ENCODE measurements at places on chromosomes 12 and 14.

DNA sequence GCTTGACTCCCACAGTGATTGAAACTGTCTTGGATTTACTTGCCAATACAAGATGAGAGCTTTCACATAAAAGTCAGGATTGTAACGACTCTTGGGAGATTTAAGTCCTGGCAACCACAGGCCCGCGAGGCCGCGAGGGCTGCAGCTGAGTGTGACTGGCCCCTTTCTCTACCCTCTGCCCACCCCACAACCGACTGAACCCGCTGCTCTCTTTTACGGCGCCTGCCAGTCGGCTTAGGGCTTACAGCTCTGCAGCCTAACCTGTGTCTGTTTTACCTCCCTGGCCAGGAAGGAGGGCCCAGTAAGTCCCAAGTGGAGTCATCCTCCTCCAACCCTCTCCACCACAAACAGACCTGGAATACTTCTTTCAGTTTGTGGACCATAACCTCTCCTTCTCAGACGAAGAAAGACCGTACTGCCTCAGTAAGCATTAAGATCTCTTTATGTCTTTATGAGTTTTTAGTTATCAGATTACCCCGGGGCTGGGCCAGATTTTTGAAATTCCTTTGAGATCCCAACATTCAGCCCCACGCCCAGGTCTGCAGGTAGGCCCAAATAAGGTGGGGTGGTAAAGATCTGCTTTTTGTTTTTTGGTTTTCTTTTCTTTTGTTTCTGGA is 12.6 kb upstream of the TIGAR start:
- no peak for DNase-seq

GRCh38 chr12:15728118-15728598 is 61.0 kb downstream of the EPS8 start:
- peak; percentile 24 for DNase-seq

DNA sequence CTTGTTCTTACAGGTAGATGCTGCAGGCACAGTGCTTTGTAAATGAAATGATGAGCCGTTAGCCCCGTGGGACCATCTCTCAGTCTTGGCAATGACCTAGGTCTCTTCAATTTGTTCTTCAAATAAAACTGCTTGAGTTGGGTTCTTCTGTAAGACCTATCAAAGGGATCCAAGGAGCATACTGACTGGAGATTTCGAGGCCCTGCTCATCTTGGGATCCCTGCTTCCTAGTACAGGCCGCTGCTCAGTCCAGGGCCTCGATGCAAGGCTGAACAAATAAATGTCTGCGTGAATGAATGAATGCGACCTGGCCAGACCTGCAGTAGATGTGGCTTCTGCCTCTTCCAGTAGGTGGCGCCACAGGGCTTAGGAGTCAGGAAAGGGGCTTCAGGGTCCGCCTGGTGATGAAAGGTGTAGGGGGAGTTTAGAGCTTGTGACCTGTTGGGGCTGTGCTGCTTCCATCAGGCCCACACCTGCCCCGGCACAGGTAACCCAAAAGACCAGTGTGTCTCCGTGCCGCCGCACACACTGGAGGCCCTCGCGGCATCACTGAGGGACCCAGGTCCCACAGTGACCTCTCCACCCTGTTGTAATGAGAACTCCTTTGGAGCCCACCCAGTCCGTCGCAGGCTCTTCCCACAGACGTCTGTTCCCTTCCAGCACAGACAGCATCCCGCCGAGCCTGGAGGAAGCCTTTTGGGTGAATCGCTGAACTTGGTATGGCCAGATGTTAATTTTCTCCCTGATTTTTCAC is 4.4 kb downstream of the CACNA1C start:
- peak; percentile 59 for DNase-seq

GRCh38 chr12:6494258-6494743 is 399 bp downstream of the NCAPD2 start:
- no peak for DNase-seq

DNA sequence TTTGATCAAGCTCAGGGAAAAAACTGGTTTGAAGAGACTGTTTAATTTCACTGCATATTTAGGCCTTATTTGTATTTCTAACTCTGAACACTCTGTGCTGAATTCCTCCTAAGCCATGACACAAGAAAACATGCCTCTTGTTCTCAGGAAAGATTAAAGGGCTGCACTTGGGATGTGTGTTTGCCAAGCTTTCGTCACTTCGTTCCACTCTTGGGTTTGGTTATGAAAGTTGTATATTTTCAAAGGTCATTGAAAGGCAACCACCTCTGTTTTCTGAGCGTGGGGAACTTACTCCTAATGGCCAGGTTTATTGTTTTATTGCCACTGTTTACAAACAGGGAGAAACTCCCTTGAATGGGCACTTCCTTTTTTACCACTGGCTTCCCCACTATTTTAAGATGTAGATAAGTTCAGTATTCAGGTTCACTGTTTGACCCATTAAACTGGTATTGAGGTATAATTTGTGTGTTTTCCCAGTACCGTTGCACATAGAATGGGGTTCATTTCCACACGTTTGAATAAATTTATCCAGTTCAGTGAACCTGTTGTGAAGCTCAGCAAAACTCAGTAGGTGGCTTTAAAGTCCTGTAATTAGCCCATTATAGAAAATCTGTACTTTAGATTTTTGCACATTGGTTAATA is 65.3 kb downstream of the NKX2-1 start:
- DNase-seq = no peak

DNA sequence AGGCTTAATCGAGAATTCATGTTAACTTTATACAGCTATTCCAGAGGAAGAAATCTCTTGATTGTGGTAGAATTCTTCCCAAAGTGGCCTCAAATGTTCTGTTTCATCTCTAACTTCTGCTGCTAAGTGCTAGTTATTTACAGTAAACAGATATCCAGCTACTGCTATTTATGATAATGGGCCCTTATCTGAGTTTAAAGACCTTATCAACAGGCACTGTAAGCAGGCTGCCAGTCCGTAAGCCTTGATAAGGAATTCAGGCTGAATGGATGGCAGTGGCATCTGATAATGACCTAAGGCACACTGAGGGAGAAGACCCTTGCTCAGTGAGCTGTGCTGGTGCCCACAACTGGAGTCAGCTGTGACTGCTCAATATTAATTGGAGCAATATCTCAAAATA is 59.0 kb downstream of the PAX9 start:
- DNase-seq = no peak

DNA sequence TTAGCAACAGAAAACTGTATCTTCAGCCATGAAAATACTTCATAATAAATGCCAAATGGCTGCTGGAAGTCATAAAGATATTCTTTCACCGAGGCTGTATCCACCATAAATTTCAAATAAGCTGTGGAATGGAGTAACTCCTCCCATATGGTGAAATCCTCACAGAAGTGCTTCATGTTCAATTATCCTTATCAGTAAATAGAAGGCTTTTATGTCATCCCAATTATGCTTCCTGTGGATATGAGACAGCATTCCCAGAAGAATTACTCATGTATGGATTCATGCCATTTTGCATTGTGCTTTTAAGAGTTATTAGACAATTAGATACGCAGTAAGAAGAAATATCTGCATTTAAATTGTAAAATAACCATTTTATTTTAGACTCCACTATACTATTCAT is 99.0 kb downstream of the RTN1 start:
- DNase-seq = no peak

- DNase-seq = peak; percentile 70
Observed at GRCh38 chr14:105087308-105087962, 22.2 kb upstream of the GPR132 start.

Measured in right hindlimb (tissue), 1 donor.